ENCODE measurements at places on chromosomes 2 and 18.

DNA sequence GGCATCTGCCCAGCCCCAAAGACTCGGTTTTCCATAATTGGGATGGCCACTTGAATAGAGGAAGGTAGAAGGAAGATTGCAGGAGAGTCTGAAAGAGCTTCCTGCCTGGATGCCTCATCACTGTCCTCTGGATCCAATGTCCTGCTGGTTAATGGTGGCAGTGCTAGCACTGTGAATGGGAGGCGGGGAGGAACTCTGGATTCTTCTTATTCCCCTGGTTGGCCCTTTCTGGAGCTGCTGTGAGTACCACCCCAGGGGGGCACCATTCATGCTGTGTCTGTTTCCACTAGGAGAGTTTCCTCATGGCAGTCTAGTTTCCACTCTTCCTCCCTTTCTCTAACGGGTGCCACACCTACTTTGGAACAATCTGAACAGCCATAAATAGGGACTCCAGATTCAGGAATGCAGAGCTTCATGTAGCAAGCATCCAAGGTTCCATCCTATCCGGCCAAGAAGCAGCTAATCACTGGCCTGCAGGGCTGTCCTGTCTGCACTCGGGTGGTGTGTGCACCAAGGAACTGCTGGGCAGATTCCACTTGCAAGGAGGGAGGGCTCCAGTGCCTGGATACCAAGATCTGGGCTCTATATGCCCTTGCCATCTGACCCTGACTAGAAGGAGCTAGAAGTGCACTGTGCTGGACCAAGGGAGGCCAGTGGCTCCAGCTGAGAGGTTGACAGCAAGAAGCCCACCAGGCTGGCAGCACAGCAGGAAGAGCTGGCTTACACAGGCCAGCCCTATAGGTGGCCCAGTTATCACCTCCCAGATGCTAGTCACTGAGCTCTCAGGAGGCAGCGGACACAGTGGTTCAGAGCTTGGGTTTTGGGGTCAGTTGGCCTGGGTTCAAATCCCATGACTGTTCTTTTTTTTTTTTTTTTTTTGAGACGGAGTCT, 4.6 kb upstream of the ATOH8 start:
- no peak for DNase-seq

- DNase-seq = no peak
Measured at GRCh38 chr18:7886436-7886835, 319.3 kb downstream of the PTPRM start.

DNA sequence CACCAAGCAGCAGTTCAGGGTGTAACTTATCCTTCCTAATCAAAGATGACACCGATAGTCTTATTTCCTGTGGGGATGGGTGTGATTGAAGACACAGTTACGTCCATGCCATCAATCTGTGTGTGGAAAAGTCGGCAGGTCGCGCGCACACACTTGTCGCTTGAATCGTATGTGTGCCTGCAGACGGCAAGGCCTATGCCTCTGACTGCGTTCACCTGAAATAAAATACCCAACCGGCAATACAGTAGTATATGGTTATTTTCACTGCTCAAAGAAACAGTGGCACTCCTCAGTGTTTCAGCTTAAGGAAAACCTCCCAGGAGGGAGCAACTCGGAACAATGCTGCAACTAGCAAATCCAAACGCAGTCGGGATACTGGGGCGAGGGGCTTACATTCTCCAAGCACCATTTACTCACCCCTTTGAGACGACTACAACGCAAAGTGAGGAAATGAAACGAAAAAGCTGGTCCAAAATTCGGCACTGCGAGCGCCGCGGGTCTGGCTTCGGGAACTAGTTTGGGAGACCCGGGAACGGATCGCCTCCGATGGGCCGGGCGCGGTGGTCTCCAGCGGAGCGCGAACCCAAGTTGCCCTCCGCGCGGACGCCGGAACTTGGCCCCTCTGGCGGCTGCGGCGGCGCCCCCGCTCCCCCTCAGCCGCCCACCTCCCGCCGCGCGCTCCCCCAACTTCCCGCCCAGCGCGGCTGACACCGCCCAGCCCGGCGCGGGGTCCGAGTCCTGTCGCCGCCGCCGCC, 675 bp downstream of the PRKD3 start:
- DNase-seq = peak; percentile 41

DNA sequence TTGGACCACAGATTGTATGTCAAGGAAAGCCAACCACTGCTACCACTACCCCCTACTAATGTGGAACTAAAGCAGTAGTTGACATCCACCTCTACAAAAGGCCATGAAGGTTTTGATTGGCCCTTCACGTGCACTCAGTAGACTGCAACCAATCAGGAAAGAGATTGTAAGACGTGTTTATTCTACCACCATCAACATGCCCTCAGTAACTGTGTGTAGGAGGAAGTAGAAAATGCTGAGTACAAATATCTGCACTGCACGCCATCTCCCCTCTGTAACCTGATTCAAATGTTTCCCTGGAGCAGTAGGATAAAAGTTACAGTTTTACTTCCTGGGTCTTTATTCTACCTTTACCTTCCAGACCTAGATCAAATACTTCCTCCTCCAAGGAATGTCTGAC, 2.9 kb upstream of the CASP10 start:
- DNase-seq = no peak

DNA sequence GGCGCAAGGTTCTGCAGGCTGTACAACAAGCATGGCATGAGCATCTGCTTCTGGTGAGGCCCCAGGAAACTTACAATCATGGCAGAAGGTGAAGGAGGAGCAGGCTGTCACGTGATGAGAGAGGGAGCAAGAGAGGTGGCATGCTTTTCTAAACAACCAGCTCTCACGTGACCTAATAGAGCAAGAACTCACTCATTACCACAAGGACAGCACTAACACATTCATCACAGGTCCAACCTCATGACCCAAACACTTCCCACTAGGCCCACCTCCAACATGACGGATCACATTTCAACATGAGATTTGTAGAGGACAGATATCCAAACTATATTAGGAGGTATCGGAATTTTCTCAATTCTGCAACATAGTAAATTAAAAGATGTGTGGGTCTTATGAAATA, 108.8 kb upstream of the DLX2 start:
- DNase-seq = no peak

GRCh38 chr2:205683502-205684367, 1.4 kb downstream of the NRP2 start:
- DNase-seq = no peak

- DNase-seq = no peak
Measured at GRCh38 chr2:60717691-60718090, 38.4 kb upstream of the PAPOLG start.

Measured in activated CD4-positive, alpha-beta T cell treated with anti-CD3 and anti-CD28 coated beads, Interleukin-2, amount 50 U/mL, for 16 hours (primary cell).